Hepatocyte (in vitro differentiated cells): ENCODE measurements at places on chromosomes 12 and 14. TPM values are rescaled to one million over a fixed set of nuclear protein-coding genes. Genes with fewer than 3 reads are reported as not detected.

Gene EML5
- 0.15 TPM in 1 of 2 replicates, not detected in the other for polyA plus RNA-seq

Gene PRH2
- polyA plus RNA-seq: 0.36 TPM in 1 of 2 replicates, not detected in the other

Gene EFS
- 21.5 and 21.9 TPM in 2 replicates for polyA plus RNA-seq

Gene CMA1
- polyA plus RNA-seq: not detected in 2 replicates

Gene NGB
- polyA plus RNA-seq: not detected in 2 replicates
